Ascending aorta (tissue), 2 donors: ENCODE measurements at places on chromosomes 1 and 21.

- DNase-seq, result no peak
Observed at GRCh38 chr1:228087771-228088251, 5.3 kb downstream of the ARF1 start.

GRCh38 chr1:229298420-229298819 lies 27.5 kb downstream of the RAB4A start:
- no peak for DNase-seq

- no peak for DNase-seq
Observed at GRCh38 chr1:66439031-66439740, 94.8 kb upstream of the SGIP1 start.

GRCh38 chr1:15238789-15239188 lies 8.2 kb upstream of the FHAD1 start:
- no peak for DNase-seq

- no peak for DNase-seq
Observed at GRCh38 chr21:15050568-15051377, 14.0 kb downstream of the NRIP1 start.

- DNase-seq, result no peak
Observed at GRCh38 chr1:71270394-71270915, 189.6 kb upstream of the ZRANB2 start.

GRCh38 chr1:202045705-202046104 lies 35.3 kb downstream of the ELF3 start:
- DNase-seq, result no peak

- no peak for DNase-seq
Observed at GRCh38 chr1:161989786-161990185, 33.9 kb downstream of the OLFML2B start.

GRCh38 chr1:234927312-234927970 lies 201.2 kb downstream of the TOMM20 start:
- DNase-seq, result peak; percentile 50

- DNase-seq, result no peak
Observed at GRCh38 chr1:1026599-1027413, 6.9 kb downstream of the AGRN start.

GRCh38 chr1:180261524-180262155 lies 31.6 kb downstream of the LHX4 start:
- no peak for DNase-seq

- no peak for DNase-seq
Observed at GRCh38 chr21:39082656-39083376, 100.4 kb downstream of the PSMG1 start.

DNA sequence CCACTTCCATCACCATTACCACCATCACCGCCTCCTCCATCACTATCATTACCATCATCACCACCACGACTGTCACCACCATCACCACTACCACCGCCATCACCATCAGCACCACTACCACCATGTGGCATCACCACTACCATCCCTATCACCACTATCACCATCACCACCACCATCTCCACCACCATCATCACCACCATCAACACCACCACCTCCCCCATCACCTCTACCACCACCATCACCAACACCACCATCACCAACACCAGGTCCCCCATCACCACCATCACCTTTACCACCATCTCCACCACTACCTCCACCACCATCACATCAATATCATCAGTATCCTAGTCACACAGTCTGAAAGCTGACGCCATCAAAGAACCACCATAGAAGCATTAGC lies 39.9 kb upstream of the RIPK4 start:
- no peak for DNase-seq

- DNase-seq, result no peak
Observed at GRCh38 chr1:167722870-167723251, 1.1 kb downstream of the MPZL1 start.

GRCh38 chr1:214004014-214004413 lies 16.2 kb downstream of the PROX1 start:
- DNase-seq, result no peak

DNA sequence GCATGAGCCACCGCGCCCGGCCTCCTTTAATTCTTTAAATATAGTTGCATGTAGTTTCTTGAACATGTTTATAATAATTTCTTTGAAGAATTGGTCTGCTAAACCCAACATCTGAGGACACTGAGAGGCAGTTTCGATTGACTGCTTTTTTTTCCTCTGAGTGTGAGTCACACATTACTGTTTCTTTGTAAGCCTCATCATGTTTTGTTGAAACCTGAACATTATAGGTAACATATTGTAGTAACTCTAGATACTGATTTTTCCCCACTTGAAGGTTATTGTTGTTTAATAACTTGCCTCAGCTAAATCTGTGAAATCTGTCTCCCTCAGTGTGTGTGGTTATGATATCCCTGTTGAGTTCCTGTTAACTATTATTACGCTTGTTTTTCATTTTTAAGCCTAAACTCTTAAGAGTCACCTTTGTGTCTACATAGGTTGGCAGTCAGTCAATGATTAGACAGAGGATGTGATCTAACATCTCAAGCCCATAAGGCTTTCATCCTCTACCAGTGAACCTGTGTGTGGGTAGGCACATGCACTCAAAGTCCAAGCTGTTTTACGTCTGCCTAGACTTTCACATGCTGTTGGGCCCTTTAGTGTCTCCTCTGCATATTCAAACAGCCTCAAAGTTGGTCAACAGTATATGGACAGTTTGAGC lies 155.5 kb downstream of the KCNH1 start:
- no peak for DNase-seq

DNA sequence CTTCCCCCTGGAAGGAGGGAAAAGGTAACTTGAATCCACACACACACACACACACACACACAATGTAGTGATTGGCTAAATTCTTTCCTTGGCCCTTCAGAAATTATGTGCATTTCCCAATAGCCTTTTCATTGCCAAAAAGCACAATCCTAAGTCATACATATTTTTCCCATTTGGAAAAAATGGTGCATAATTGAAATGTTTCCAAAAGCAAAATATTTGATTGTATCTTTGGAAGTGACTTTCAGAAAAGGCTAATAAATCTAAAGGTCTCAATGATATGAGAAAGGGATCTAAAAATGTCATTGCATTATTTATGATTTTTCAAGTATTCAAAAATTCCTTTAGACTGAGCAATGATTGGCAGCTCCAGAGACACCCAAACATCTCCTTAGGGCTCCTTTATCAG lies 43.5 kb upstream of the NEK7 start:
- no peak for DNase-seq

GRCh38 chr1:165623624-165624023 lies 7.4 kb upstream of the MGST3 start:
- no peak for DNase-seq

- DNase-seq, result peak; percentile 80
Observed at GRCh38 chr1:27045973-27046558, 33.4 kb upstream of the TENT5B start.

DNA sequence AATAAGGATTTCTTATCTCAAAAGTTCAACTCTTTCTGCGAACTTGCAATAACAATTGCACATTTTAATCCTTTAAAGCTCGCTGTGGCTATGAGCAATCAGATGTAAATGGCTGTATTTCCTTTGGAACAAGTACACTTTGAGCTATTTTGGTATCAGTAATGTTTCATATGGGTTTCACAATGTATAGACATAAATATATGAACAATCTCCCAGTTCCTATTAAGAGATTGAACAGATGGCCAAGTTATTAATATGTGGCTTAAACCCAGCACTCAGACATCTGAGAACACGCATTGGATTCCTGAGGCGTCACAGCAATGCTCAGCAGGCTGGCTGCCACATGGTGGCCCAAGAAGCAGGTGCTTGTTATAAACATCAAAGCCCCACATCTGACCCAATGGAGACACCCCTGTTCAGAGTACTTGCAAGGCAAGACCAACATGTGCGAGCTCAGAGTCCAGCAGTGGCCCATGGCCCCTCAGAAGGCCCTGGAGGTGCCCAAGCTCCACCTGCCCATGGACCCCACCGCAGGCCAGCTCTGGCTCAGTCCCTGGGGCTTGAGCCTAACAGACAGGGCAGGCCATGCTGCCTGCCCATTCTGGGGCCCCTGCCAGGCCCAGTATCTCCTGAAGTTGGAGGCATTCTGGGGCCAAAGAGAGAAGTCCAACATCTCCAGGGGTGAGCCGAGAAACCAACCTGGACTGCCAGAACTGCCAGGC lies 23.7 kb downstream of the PSMG1 start:
- DNase-seq, result no peak

GRCh38 chr1:17055801-17056200 lies 2.0 kb upstream of the SDHB start:
- DNase-seq, result no peak

GRCh38 chr1:5239911-5240310 lies 585.5 kb downstream of the AJAP1 start:
- DNase-seq, result no peak

DNA sequence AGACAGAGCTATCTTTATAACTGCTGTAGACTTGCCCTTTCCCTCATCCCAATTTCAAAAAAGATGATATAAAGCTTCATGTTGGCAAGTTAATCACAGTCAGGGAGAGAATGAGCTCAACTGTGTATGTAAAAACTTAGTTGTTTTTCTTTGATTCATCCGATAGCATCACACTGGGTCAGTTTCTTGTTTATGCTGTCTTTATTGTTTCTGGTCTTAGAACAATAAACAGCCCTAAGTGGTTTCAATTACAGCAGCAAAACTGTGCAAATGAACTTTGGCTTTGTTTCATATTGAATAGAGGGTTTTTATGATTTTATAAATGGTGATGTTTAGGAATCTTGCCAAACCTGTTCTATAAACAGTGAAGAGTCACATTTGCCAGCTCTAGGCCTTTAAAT lies 423.8 kb upstream of the CXADR start:
- no peak for DNase-seq

- DNase-seq, result peak; percentile 62
Observed at GRCh38 chr1:230270559-230271281, 155.4 kb downstream of the PGBD5 start.

- no peak for DNase-seq
Observed at GRCh38 chr1:231515748-231516147, 12.7 kb upstream of the TSNAX start.

- peak; percentile 71 for DNase-seq
Observed at GRCh38 chr1:32989160-32990050, 24.8 kb upstream of the RNF19B start.

- DNase-seq, result no peak
Observed at GRCh38 chr1:225329041-225329440, 98.8 kb downstream of the LBR start.

GRCh38 chr1:183039985-183040447 lies 16.8 kb downstream of the LAMC1 start:
- no peak for DNase-seq

- DNase-seq, result no peak
Observed at GRCh38 chr1:89285745-89286380, 13.2 kb upstream of the GBP5 start.

GRCh38 chr1:38238294-38238693 lies 191.7 kb upstream of the POU3F1 start:
- DNase-seq, result no peak

GRCh38 chr1:84344286-84344685 lies 42.8 kb downstream of the SAMD13 start:
- DNase-seq, result no peak

- DNase-seq, result no peak
Observed at GRCh38 chr1:92323473-92324453, 24.9 kb downstream of the RPAP2 start.

- DNase-seq, result no peak
Observed at GRCh38 chr1:94000510-94001282, 91.5 kb upstream of the GCLM start.

DNA sequence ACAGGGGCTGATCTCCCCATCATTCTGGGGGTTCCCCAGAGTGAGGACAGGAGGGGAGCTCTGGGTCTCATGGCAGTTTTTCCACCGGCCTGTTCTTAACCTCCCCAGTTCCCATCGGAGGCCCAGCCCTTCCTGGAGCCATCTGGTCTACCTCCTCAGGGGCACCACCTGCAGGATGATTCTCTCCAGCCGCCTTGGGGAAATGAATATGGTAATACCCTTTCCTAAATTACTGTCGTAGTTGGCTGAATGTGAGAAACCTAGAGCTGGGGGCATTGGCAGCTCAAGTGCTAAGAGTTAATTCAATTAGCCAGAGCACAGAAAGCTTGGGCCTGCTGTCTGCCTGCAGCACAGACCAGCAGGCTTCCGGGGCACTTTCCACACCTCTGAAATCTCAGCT lies 64.9 kb downstream of the TAS1R2 start:
- DNase-seq, result no peak

DNA sequence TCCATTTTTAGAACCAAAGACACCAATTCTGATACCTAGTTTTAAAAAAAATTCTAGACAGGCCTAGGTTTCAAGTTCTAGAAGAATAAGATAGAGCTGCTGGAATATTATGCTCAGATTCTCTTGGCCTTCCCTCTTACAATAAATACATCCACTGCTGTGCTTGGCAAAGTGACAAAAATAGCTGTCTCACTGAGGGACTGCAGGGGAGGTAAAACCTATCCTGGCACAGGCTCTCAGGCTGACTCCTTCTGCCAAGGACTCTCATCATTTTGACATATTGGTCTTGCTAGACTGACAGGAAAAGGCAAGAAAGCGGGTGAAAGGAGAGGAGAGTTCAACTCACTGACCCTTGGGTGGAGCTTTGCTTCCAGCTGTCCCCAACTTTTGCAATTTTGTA lies 197.0 kb upstream of the LHX8 start:
- no peak for DNase-seq

DNA sequence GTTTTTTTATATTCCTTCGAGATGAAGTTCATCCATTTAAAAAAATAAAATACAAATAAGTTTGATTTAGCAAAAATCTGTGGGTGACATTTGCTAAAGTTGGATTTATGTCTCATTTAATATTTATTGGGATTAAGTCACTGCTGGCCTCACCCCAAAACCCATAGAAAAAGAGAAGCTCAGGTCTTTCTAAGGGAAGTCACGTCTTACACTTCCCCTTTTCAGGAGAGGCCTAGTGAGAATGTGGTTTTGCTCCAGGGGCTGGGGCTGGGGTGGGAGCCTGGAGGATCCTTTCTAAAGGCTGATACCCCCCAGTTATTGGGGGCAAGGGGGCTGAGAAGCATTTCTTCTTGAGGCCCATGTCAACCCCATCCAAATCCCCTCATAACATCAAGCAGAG lies 300.3 kb downstream of the DSCAM start:
- DNase-seq, result no peak

GRCh38 chr1:64581135-64581842 lies 111.4 kb downstream of the CACHD1 start:
- DNase-seq, result no peak

- no peak for DNase-seq
Observed at GRCh38 chr1:152859696-152860095, at the start of gene LCE7A. Gene LCE7A (plus strand): TSS chr1:152859996. CDS start chr1:152860698, 702 bp downstream.

DNA sequence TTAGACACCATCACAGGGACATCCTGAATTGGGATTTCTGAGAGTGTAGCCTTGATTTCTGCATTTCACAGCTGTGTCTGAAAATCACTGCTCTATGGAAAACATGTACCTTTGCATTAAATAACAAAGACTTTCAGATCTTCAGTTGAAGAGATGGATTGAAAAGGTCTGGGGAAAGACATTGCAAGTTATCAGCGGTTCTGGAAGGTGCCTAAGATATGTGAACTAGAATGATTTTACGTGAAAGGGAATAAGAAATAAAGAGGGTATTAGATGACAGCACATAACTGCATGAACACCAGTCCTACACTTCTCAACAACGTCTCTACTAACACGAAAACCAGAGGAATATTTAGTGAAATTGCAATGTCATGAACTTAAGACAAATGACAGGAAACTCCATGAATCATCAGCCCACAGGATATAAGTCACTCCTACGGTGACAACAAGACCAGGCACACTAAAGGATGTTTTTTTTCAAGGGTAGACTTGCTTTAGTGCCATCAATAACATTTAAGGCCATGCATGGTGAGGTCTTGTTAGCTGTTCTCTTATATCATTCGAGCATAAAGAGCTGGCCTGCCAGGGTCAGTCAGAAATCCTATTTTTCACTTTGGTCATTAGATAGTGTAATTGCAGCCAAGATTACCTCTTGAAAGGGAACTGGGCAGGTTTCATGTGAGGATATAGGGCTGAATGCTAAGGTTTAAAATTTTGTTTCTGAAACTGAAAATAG lies 283.1 kb downstream of the GRIK1 start:
- DNase-seq, result no peak

- no peak for DNase-seq
Observed at GRCh38 chr21:35617491-35617890, 442.8 kb downstream of the SETD4 start.
